ENCODE measurements at places on chromosomes 1 and 21. TPM values are rescaled to one million over a fixed set of nuclear protein-coding genes. Genes with fewer than 3 reads are reported as not detected.

DNA sequence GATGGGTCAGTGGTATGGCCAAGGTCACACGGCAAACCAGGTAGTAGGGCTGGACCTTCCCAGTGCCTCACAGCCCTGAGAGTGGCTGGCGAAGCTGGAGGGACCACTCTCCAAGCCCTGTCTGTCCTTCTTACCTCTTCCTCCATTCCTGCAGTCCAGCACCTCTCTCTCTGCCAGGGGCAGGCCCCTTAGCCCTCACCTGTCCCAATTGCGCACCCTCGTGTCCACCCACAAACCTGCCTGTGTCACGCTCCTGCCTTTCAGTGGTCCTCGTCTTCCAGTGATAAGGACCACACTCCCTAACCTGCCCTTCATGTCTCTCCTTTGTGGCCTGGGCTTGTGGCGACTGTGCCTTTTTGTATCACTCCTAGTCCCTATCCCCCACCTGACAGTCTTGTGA lies 3.4 kb downstream of the PODN start:
- ATAC-seq, result no peak

Gene GBP6
- total RNA-seq, result 0.28 TPM

- no peak for ATAC-seq
These were observed 22.8 kb upstream of the SGIP1 start for GRCh38 chr1:66511118-66511517.

Gene CD1E
- not detected for total RNA-seq

DNA sequence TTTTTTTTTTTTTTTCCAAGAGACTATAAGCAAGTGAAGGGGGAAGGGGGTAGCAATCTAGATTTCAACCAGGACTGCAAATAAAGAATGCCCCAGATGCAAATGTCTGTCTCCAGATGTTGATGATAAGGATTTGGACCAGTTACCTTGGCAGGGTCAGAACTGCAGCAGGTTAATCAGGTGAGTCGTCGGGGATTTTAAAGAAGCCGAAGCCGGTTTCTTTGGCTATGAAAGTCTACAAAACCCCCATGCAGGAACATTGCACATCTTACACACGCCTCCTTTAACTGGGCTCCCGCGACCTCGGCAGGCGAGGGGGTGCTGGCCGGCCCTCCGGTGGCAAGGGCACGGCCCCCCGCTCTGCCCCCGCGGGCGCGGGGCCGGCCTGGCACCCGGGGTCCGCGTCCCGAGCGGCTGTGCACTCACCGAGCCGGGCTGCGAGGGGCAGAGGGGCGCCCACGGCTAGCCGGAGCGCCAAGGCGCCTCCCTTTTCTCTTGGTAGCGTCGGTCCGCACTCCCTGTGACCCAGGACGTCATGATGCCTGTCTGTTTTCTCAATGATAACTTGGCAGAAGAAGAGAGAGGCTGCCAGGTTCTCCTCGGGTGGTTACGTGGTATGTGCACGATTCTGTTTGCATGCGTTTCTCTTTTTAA lies 366.3 kb upstream of the ESRRG start:
- no peak for ATAC-seq

DNA sequence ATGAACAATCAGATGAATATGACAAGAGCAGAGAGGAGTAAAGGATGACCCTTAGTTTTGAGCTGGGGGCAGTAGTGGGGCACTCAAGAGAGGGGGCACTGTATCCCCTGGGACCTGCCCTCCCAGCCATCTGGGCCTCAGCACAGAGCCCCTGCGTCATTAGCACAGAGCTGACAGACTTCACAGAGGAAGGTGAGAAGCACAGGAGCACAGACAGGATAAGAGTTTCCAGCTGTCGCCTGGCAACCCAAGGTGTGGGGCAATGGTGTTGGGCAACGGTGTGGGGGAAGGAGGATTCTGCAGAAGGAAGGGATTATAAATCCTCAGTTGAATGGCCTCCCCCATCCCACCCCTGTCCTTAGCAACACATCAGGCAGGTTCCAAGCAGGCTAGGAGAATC lies 30.2 kb downstream of the RAB3B start:
- no peak for ATAC-seq

Gene TAS1R1
- not detected for total RNA-seq

Gene FCRL3
- 0.41 TPM for total RNA-seq

- ATAC-seq, result no peak
These were observed 4.3 kb upstream of the GNAI3 start for GRCh38 chr1:109543988-109544735.
